ENCODE measurements at places on chromosomes 12 and 14.

DNA sequence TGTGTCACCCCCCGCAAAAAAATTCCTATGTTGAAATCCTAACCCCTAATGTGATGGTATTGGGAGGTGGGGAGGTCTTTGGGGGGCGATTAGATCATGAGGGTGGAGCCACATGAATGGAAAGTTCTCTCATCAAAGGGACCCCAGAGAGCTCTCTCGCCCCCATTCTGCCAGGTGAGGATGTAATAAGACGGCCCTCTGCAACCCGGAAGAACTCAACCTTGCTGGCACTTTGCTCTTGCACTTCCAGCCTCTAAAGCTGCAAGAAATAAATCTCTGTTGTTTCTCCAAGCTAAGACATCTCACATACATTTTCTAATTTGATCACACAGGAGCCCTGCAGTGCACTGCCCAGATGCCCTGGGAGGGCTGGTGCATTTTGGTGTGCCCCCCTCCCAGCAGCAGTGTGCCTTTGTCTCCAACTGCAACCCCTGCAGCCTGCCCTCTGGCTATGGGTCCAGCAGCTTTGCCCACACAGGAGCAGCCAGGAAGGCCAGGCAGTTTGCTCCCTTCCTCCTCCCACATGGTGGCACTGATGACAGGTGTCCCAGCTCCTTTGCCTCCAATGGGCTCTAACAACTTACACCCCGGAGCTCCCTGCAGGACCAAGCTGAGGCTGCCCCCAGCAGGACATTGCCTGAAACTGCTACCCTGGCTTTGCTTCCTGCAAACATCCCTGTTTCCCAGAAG, 59.3 kb downstream of the C14orf132 start:
- no peak for DNase-seq

- no peak for DNase-seq
These were observed 235.5 kb downstream of the MDGA2 start for GRCh38 chr14:47439953-47440352.

- no peak for DNase-seq
These were observed 901.6 kb downstream of the BCL11B start for GRCh38 chr14:98370352-98370751.

GRCh38 chr14:72430457-72430856, 463.4 kb downstream of the DPF3 start:
- no peak for DNase-seq

GRCh38 chr12:32100361-32100760, 6.3 kb upstream of the BICD1 start:
- DNase-seq: no peak

- DNase-seq: peak; percentile 37
These were observed 1073.6 kb downstream of the BCL11B start for GRCh38 chr14:98198385-98198784.

- no peak for DNase-seq
These were observed 101.2 kb upstream of the SLC38A2 start for GRCh38 chr12:46473634-46474329.

- DNase-seq: no peak
These were observed 11.6 kb downstream of the CIPC start for GRCh38 chr14:77109656-77110055.

DNA sequence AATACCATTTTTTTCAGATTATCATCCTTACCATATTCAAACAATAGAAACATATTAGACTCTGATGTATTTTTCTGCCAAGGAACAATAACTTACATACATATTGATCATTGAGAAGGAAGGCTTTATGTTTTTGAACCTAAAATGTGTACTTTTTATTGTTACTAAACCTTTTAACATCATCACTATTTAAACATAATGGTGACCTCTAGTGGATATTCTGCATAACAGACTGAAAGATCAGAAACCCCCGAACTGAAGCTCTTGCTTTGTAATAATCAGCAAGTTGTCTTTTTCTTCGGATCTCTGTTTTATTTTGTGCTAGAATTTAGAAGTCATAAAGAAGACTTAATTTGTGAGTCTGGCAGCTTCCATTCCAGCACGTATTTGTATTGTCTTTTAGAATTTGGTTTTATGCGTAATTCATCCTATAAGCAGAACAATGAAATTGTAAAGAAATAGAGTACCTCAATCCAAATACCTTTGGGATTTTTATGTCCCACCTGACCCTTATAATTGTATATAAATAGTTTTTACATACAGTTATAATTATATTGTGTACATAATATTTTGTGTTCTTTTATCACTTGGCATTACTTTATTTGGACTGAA, 125.9 kb upstream of the ATF1 start:
- no peak for DNase-seq

DNA sequence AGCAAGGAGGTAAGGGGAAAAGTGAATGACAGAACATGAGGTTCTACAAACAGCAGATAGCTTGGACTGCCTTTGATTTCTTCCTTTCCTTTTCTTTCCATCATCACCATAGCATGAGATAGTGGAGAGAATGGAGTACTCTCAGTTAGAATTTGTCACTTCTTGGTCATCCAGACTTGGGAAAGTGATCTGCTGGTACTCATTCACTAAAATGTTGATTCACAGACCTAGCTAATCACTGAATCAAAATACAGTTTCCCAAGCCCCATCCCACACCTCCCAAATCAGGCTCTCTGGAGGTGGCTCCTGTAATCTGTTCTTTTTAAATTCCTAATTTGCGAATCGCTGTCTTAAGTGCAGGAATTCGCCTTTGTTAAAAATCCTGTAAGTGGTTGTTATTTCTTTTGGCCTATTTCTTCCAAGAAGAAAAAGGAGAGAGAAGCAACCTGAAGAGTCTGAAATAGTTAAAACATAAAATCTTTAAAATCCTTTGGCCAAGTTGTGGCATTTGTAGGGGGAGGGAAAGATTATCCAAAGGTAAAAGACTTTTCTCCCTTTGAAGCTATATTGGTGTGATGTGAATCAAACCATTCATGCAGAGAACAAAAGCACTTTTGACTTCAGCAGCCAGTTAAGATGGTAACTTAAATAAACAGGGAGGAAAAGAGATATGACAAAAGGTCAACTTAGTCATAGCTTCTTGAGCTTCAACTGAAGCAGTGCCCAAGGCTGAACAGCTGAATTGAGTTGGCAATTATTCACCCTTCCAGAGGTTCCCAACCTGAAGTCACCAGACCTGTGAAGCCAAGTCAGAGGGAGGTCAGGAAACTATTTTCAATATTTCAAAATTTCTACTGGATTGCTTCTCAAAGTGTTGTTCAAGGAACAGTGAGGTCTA, 255.1 kb upstream of the KRR1 start:
- DNase-seq: no peak

GRCh38 chr14:87067061-87067460, 925.9 kb downstream of the GALC start:
- no peak for DNase-seq

- no peak for DNase-seq
These were observed 229.9 kb upstream of the HMGA2 start for GRCh38 chr12:65594409-65594808.

- no peak for DNase-seq
These were observed 252.9 kb upstream of the KRR1 start for GRCh38 chr12:75764091-75764841.

GRCh38 chr12:1660304-1661187, 30.3 kb upstream of the ADIPOR2 start:
- peak; percentile 42 for DNase-seq

- DNase-seq: peak; percentile 58
These were observed 485 bp downstream of the PELI2 start for GRCh38 chr14:56118611-56119181.

GRCh38 chr14:58119381-58119780, 32.6 kb downstream of the ARMH4 start:
- DNase-seq: no peak

DNA sequence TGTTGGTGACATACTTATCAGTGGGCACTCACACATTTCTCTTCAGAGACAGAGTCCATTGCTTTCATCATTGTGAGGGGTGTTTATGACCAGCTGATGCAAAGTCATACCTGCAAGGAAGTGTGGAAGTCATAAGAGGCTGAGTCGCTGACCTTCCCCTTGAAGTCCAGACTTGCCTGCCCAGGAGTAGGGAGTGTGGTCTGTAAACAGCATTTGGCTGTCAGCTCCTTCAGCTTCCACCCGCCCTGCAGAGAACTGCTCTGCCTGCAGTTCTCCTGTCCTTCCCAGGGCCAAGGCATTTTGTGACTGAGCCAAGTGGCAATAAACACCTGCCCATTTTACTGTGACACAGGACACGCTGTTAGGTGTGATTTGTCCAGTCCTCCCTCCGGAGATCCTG, 801.3 kb downstream of the BCL11B start:
- no peak for DNase-seq

DNA sequence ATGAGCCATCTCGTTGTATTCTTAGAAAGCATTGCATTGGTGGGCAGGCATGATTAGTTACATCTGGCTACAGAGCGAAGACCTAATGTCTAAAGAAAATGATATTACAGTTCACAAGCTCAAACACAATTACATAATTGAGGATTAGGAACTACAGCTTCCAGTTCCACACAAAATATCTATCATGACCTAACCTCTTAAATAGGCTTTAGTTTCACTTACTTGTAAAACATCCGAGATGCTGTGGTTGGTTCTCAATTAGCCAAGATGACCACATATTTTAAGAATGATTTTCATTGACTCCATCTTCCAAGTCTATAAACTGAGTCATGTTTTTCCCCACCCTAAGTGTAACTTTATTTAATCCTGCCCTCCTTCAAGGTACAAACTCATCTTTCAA, 69.5 kb downstream of the LRIG3 start:
- DNase-seq: no peak

DNA sequence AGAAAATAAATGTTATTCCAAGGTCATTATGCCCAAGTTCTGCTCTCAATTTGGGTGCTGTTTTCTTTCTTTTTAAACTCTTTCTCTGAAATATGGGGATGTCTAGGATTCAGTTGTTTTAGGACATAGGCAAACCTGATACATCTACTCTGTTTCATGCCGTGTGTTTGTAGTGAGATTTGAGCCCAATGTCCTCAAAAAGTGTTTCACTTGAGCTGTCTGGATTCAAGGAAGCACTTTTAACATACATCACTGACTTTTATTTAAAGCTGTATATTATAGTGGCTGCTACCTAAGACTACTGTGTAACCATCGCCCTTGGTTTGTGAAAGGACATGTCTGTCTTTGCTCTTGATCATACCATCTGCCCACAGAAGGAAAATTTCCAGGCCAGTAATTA, 709.3 kb upstream of the STXBP6 start:
- no peak for DNase-seq

DNA sequence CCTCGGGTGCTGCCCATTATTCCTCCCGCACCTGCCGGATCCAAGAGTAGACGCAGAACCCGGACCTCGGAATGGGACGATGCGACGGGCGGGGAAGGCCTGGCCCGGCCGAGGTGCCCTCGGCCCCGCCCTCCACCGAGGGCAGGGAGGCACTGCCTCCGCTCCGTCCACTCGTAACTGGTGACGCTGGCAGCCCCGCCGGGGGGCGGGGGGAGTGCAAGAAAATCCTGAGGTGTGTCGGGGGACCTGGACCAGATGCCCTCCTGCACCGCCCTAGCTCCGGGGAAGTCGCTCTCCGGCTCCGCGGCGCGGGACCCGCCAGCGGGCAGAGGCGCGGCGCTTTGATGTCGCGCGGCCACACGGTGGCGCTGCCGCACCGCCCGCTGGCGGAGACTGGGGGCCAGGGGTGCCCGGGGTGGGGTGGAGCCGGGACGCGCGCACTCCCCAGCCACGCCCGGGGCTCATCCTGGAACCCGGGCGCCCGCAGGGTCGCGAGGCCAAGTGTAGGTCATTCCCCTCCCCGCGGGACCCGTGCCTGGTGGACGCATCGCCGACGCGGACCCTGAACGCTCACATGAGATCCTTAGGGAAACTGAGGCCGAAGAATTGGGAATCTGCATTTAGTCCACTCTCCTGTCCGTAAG, 202.8 kb downstream of the TTC8 start:
- DNase-seq: peak; percentile 80

GRCh38 chr14:34250959-34251358, 211.1 kb downstream of the SPTSSA start:
- DNase-seq: no peak

DNA sequence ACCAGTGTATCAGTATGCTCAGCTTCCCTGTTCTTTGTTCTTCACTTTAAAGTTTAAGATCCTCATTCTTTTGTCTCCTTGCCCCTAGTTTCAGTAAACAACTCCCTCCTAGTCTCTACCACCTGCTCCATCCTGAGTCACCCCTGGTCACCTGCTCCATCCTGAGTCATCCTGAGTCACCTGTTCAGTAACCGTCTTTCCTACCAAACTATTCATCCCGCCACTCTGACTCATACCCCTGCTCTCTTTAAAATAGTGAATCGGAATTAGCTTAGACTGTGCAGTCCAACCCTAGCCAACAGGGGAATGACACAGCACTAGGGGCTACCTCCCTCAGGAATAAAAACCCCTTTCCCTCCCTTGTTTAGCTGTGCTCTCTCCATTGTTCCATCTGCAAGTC, 888.1 kb upstream of the MDGA2 start:
- no peak for DNase-seq

GRCh38 chr12:101229841-101230241, 19.8 kb upstream of the SLC5A8 start:
- no peak for DNase-seq

GRCh38 chr12:5335069-5335468, 96.8 kb upstream of the NTF3 start:
- no peak for DNase-seq

Measured in CD4-positive, alpha-beta T cell (primary cell).